Fibroblast of gingiva (primary cell): ENCODE measurements at places on chromosomes 4 and X.
A peak's percentile ranks its signal among the peaks of the same experiment; 100 is the strongest.

DNA sequence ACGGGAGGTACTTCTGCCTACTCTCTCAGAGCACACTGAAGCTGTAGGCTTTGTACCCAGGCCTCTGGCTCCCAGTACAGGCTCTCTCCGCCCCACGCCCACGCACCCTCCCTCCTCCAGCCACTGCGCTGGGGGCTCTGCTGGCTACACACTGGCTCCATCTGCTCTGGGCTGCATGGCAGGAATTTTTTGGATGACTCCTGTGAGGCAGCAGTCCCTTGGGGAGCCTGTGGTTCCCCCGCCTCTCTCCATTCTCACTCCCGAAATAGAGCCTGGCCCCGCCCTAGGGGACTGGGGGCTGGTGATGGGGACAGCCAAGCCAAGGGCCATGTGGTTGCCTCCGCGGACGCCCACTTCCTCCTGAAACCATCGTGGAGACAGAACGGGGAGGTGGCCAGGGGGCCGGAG is 58.1 kb upstream of the ADRA2C start:
- DNase-seq = no peak

GRCh38 chr4:517806-518070 is 18.7 kb downstream of the PIGG start:
- DNase-seq = no peak

DNA sequence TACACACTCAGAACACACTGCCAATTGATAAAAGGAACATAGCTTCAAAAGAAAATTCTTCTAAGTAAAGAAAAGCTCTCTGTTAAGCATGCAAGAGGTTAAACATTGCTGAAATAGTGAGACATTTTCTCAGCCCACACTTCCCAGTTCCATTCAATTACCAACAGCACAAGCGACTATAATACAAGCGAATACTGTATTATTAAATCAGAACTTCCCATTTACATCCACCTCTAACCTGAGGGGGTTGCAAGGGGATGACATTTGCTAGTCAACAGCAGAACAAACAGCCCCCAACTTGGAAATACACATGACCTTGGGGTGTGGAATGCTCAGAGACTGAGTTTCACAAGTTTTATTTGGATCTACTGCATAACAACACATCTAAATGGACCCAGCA is 1.1 kb downstream of the FSTL5 start:
- no peak for DNase-seq

- DNase-seq = no peak
Measured at GRCh38 chr4:162959046-162959445, 207.6 kb downstream of the NAF1 start.

DNA sequence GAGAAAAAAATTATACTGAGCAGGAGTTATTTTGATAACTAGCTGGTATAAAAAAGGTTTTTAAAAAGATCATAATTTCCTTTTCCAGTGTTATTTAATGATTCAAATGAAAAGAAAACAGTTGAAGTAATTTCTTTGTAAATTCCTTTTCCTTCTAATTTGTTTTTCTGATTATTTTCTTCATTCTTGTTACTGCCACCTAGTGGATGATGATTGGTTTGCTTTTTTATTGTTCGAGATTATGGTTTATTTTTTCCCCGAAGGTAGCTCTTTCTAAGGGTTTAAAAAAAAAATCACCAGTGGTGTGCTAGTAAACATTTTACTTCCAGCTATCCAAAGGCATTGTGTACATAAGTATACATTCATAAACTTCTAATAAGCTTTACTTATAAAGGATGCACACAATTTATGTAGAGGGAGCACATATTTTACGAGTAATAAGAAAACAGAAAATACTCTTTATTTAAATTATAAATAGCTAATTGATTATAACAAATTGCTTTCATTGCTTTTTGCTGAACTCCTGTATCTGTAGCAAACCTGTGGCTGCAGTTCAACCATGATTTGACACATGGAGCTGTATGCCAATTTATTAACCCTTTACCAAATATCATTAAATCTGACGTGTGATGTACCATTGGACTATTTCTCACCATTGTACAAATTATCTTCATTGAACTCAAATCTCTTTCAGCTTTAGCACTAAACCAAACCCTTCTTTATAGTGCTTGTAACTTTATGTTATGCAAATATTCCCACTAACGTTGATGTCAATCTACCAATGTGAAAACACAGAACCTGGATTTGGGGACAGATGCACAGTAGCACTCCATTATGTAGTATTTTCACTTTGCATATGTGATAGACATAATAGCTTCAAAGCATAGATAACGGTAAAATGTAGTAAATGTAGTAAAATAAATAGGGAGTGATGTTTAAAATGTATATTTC is 97.8 kb upstream of the ANK2 start:
- no peak for DNase-seq

GRCh38 chr4:168878623-168879022 is 131.4 kb downstream of the CBR4 start:
- no peak for DNase-seq

DNA sequence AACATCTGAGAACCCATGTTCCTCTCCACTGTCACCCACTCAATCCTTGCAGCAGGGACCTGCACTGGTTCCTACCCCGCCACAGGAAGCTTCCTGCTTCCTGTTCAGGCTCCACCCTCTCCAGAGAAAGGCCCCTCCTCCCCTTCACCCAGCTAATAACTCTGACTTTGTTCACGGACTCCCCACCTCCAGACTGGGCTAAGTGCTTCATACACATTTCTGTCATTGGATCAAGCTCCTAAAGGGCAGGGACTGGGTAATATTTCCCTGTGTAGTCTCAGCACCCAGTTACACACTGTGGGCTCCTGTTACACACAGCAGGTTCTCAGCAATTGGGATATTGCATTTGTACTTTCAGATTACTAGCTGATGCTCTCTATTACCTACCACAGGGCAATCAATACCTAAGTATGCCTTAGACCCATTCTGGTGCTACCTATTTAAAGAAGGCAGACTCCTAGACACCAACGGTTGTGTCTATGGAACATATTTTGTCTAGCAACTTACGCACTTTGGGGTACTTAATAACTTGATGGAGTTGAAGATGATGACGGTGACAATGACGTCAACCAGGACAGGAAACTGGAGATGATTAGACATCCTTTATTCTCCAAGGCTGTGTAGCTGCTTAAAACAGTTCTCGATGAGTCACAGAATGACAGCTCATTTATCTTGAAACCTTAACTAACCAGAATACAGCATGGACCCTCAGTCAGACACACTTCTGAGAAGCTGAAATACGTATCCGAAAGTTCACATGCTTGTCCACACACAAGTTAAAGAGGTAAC is 58.1 kb downstream of the MAML3 start:
- peak; percentile 63 for DNase-seq

DNA sequence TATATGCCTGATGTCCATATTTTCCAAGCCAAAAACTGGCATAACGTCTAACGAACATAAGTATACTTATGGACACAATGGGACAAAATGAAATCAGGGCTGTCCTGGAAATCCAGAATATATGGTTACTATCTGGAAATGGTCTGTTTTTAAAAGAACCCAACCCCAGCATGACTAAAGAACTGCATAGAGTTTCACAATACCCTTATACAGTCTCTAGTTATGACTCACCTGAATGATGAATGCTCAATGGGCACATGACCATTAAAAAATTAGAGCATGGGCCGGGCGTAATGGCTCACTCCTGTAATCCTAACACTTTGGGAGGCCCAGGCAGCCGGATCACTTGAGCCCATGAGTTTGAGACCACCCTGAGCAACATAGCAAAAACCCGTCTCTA is 31.8 kb downstream of the AMMECR1 start:
- DNase-seq = peak; percentile 82

DNA sequence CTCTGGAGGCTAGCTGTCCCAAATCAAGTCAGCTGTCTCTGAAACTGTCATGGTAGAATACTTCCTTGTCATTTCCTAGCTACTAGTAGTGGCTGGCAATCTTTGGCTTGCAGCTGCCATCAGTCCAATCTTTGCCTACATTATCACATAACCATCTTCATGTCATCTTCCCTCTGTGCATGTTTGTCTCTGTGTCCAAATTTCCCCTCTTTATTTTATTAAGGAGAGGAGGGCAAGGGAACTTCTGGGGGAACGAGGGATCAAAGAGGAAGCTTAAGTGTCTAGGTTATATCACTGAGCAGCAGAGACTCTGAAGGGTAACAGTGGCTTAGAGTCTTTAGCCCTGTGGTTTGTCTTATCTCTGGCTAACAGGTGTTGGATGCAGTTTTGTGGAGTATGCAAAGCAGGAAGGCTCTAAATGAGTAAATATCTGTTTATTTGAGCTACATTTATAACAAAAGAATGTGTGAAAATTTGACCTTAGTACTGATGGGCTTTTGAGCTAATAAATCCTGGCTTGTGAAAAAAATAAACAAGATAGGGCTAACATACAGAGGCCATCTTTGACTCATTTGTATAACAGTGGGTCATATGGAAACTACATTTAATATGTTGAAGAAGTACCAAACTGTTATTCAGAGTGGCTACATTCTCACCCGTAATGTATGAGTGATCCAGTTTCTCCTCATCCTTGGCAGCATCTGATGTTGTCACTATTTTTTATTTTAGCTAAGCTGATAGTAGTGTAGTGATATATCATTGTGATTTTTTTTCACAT is 49.4 kb upstream of the ENOX2 start:
- no peak for DNase-seq

DNA sequence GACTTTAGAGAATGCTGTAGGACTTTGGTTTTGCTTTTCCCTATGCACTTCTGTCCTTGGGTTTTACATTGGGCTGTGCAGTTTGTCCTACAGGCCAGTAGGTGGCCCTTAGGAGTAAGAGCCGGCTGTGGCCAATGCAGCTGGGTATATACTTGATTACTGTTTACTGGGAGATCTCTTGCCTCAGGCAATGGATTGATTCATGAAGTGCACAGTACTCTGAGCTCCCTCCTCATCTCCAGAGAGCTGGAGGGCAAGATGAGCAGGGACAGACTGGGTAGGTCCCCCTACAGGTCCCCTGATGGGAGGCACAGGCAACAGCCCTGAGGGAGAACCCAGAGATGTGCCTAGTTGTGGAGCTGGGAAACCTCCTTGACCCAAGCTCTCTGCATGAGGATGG is 103.8 kb upstream of the QRFPR start:
- DNase-seq = peak; percentile 59

DNA sequence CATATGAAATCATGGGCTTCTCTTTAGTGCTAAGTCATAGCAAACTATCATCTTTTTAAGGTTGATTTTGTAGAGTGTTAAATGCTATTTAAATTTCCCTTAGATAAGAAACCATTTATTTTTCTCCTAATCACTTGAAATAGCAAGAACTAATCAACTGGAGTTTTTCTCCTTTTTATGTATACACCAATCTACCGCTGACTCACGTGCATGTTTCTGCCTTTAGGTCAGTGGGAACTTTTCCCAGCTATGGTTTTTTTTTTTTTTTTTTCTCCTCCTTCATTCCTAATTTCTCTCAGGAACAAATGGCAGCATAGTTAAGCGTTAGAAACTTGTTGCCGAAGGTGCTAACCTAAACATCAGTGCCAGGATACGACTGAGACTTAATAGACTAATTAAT is 176.4 kb downstream of the BMPR1B start:
- DNase-seq = no peak

GRCh38 chrX:44202596-44202995 is 140.9 kb downstream of the EFHC2 start:
- no peak for DNase-seq
